Stimulated activated naive CD4-positive, alpha-beta T cell treated with Interleukin-2 at 50 U/mL for 16 hours (primary cell): ENCODE measurements at places on chromosomes 13 and 19.

- peak; percentile 6 for DNase-seq
Observed at GRCh38 chr19:11421371-11422098, 2.4 kb upstream of the RGL3 start.

- no peak for DNase-seq
Observed at GRCh38 chr19:49790866-49791265, 22.2 kb downstream of the FUZ start.

DNA sequence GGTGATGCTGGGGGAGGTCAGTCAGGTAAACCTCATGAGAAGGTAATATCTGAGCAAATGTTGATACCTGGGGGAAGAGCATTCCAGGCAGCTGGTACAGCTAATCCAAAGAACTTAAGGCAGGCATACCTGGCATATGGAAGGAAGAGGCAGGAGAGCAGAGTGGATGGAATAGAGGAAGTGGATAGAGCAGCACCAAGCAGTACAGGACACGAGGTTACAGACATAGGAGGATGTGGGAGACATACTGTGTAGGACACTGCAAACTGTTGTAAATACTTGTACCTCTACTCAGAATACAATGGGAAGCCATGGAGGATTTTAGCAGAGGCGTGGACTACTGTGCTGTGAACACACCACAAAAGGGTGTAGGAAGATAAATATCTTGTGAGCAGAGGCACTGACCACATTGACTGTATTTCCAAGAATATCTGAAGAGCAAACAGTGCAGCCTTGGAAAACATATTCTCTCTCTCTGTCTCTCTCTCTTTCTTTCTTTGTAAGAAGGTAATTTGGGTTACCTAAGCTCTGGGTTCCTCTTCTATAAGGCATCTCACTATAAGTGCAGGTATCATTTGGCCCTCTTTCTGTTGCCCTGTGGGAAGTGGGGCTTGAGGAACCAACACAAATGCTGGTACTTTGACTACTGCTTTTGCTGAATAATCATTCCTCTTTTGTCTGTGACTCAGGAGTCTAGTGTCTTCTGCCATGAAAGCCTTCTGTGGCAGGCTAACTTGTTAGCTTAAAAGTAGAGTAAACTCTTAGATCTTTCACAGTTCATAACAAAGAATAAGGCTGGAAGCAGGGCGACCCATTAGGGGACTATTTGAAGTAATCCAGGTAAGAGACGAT lies 238.0 kb downstream of the VWA8 start:
- DNase-seq = no peak

DNA sequence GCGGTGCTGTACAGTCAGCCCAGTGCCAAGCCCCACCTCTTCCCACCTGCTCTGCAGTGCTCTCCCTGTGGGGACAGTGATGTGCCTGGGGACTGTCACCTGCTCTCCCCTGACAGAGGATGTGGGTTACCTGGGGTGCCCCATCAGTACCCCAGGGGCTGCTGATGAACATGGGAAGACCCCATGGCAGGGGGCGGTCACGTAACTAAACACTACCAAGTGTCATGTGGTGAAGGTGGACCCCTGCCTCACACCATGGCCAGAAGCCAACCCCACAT lies 12.7 kb downstream of the KDM4B start:
- DNase-seq = no peak

GRCh38 chr19:45133661-45134060 lies 27.1 kb downstream of the NKPD1 start:
- no peak for DNase-seq

DNA sequence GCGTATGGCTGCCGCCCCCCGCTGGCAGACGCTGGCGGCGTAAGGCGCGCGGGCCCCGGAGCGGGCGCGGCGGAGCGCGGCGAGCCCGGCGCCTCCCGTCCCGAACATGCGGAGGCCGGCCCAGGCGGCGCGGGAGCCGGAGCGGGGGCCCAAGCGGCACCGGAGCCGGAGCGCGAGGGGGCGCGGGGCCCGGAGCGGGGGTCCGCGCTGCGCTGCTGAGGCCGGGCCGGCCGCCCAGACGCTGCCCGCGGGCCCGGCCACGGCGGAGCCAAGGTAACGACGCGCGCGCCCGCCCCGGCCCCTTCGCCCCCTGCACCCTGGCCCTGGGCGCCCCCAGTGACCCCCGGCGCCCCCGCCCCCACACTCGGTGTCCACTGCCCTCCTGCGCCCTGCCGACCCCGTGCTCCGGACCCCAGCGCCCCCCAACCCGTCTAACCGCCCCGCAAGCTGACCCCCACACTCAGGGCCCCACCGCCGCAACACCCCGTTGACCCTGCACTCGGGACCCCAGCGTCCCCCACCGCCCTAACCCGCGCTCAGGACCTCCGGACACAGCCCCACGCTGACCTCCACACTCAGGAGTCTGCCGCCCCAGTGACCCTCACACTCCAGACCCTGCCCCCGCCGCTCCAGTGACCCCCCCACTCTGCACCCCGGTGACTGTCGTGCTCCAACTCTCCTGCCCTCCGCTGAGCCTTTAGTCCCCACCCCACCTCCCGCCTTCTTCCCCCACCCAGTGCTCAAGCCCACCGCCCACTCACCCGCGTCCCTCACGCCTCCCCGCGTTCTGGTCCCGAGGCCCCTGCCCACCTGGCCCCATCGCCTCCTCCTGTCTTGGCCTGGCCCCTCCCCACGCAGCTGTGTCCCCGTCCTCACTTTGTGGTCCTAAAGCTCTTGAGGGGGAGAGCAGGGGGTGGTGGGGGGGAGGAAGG lies at the start of gene CSNK1G2:
CSNK1G2 (plus strand) TSS at position 27 of the 932 bp plus-strand sequence. CDS start 28,601 bp downstream, outside the sequence.
- no peak for DNase-seq

GRCh38 chr19:1392407-1392806 lies 8.7 kb downstream of the NDUFS7 start:
- no peak for DNase-seq

DNA sequence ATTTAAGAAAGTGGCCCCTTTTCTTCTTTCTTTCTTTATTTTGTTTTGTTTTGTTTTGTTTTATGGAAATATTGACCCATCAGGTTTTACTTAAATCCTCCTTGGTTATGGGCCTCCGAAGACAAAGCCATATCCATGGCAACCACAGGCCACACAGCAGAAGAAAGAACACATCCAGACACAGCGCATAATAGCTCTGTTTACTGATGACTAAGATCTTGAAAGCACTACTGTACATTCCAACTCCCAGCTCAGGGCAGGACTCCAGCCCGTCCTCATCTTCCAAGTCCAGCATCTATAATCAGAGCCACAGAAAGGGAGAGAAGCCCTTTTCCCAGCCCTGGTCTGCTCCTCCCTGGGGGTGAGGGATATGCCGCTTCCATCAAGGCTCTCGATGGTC lies 84.3 kb downstream of the NUFIP1 start:
- DNase-seq = no peak

GRCh38 chr13:77979721-77980385 lies 61.2 kb upstream of the EDNRB start:
- DNase-seq = no peak

DNA sequence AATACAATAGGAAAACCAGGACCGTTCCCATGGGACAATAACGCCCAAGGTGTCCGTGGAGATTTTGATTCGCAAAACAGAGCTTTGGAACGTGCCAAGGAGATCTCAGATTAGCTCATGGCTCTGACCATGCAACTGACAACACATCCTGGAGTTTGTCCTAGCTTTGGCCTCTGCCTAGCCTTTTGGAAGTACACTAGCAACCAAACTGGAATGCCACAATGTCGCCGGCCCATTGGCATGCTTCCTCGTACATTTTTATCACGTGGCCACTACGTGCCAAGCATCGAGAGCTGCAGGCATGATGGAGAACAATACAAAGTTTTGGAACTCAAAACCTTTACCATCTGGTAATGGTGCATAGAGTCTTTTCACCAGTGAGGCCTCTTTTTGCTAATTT lies 256.5 kb downstream of the DCLK1 start:
- DNase-seq = no peak

DNA sequence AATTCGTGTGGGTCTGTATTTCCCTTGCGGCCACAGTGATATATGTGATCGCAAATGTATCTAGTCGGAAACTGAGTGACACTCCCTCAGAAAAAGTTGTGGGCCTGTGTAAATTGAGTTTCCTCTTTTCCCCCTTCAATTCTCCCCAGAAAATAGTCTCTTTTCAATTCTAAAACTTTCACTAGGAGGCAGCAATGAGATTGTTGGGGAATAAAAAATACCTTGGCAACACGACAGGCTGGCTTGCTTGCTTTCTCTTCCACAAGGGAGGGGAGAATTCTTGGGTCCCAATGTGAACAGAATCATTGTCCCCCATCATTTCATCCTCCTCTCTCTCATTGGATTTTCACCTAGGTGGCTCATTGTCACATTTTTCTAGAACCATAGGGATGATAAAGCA lies 3.7 kb upstream of the SOX21 start:
- DNase-seq = no peak

GRCh38 chr19:16829010-16829821 lies at the start of gene SIN3B:
TSS of gene SIN3B (plus strand) at chr19:16829398. CDS start at chr19:16829421, 23 bp downstream.
- peak; percentile 75 for DNase-seq

DNA sequence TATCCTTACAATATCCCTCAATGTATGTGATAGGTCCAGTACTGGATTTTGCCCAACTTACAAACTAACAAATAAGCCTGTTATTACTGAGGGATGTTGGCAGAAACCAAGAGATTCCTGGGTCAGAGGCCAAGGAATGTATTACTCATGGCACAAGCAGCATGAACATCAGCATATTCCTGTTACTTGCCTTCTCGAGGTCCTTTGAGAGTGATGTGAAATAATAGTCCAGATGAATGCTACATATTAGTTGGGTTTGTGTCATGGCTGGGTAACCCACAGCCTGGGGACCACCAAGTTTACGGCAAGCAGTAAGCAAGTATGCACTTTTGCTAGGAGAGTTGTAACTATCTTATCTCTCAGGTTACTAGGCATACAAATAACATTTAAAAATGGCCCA lies 384.5 kb upstream of the GPC6 start:
- no peak for DNase-seq

- no peak for DNase-seq
Observed at GRCh38 chr19:50628551-50628950, 11.1 kb downstream of the SYT3 start.

- no peak for DNase-seq
Observed at GRCh38 chr13:31433746-31434145, 234.0 kb downstream of the B3GLCT start.

DNA sequence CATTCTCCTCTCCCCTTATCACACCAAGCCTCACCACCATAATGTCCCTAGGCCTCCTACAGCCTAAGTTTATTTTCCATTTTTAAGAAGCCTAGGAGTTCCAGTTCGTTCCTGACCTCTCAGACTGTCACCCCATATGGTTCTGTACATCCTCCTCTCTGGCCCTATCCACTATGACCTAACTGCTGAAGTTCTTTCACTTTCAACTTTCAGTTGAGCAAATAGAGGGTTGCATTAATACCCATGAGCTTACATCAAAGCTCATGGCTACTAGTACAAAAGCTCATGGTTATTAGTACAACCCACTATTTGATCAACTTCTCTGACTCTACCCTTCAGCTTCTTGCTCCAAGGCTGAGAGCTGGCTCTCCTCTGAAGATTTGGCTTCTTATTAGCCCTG lies 72.9 kb downstream of the FGF14 start:
- no peak for DNase-seq

- DNase-seq = no peak
Observed at GRCh38 chr19:35307931-35308330, 16.0 kb downstream of the MAG start.

GRCh38 chr13:57665481-57665880 lies 33.9 kb downstream of the PCDH17 start:
- DNase-seq = no peak

DNA sequence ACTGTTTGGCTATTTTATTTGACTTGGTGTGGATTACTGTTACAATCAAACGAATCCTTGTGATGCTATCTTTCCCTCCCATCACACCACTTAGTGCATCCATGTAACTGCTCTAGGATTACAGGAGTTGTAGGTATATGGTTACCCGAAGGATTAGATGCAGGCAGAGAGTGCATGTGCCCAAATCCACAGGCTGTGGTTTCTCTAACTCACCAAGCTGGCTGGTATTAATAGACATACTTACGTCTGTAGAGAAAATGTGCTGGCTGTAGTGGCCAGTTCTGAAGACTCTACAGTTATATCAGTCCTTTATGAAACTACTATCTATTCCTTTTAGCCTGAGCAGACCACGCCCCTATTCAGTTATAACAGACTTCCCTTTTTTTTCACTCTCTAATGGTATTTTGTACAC lies 1.1 kb upstream of the HMGB1 start:
- no peak for DNase-seq

DNA sequence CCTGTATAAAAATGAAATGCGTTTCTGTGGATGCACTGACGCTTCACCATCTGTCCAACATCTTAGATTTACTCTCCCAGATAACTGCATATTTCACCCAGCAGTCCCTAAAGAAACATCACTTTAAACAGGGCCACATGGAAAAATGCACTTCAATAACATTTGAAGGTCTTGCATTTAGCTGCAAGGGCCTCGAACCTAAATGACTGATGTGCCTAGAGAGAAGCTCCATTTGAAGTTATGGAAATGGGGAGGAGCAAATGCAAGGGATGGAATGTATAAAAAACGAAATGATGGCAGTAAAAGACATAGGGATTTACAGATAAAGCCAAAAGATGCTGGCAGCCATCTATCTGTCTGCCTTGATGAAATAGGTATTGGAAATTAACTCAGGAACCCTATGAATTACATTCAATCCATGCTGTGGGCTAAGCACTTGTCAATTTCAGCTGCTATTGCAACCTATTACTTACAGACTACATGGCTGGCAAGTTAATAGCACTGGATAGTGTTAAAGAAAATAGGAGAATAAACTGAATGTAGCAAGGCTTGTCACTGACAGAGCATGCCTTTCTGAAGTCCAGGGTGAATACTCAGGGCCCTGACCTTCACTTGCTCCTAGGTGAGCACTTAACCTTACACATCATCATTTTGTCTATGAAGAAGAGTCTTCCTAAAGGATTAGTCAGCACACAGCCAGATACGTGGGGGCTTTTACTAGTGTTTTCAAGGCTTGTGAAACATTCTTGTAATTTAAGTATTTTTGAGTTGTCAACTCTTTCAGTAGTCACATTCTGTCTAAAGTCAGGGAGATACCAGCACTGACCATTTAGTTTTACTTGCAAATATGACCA lies 963.4 kb downstream of the PCDH17 start:
- no peak for DNase-seq

DNA sequence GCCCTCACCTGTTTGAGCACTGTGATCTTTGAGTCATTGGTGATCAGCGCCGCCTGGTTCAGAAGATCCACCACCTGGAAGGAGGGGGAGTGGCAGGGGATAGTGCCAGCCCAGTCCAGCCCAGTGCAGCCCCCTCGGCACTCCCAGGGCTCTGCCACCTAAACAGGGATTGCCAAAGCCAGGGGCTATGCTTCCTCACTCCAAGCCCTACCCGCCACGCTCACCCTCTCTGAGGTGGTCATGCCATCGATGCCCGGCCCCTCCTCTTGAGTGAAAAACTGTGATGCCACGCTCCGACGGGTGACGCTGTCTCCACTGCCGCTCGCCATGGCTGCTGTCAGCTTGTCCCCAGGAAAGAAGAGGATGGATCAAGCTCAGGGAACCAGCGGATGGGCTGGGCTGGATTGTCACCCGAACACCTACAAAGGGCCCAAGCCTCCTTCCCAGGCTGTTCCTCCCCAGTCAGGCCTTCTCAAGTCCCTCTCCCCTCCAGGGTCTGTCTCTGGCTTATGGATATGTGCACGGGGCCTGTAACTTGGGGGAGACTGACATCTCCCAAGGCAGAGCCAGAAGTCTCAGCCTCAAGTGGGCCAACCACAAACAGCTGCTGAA lies 8.7 kb downstream of the SYMPK start:
- DNase-seq = no peak
